ENCODE measurements at places on chromosomes 6 and 20.

DNA sequence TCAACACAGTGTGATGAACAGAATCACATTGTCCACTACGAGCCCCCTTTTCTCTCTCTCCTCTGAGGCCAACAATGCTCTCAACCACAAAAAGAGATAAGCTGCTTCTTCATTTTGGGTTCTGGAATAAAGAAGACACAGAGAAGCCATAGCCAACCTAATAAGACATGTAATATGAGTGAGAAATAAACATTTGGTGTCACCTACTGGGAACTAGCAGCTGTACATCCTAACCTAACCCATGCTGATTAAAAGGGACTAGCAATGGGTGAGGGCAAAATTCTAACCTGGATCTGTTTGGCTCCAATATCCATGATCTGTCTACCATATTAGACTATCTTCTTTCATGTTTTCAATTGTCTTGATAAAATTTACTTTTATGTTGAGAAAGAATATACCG, 369.1 kb upstream of the MARCKS start:
- no peak for DNase-seq

GRCh38 chr20:31809661-31810060, 9.5 kb upstream of the MYLK2 start:
- DNase-seq = no peak

DNA sequence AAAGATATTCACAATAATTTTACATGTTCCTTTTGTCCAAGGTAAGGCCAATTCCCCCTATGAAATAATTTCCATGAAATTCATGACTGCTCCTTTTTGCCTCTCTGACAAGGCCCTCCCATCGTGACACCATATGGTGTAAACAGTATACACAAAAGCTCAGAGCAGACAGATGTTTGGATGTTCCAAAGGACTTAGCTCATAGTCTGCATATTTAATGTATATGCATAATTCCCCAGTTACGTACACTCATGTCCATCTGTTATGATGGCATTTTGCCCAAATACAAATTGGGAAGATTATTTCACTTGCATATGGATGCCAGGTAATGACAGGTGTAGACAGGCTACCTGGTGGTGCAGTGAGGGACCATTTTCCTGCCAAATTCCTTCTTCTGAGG, 376.5 kb downstream of the KHDRBS2 start:
- no peak for DNase-seq

DNA sequence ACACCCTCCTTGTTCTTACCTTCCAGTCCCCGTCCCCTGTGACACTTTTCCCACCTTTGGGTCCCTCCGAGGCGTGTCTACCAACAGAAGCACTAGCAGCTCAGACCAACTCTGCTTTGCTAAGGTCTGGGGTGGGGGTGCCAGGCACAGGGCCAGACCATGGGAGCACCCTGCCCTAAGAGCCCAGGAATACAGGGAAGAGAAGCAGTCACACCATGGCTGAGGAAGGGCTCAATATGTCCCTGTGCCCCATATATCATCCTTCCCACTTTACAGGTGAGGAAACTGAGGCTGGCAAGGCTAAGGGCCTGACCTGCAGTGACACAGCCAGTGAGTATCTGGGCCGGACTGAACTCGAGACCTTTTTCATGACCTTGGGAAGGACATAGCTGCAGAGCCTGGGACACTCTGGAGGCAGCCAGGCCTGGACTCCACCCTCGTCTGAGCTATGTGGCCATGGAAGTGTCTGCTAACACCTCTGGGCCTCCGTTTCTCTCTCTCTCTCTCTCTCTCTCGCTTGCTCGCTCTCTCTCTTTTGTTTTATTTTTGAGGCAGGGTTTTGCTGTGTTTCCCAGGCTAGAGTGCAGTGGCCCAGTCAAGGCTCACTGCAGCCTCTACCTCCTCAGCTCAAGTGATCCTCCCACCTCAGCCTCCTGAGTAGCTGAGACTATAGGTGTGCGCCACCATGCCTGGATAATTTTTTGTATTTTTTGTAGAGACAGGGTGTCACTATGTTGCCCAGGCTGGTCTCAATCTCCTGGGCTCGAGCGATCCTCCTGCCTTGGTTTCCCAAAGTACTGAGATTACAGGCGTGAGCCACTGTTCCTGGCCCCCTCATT, 156.7 kb downstream of the GRM4 start:
- DNase-seq = no peak

GRCh38 chr6:143675946-143676345, 1.8 kb upstream of the PHACTR2 start:
- DNase-seq = no peak

GRCh38 chr6:149701714-149702113, 16.2 kb downstream of the LATS1 start:
- no peak for DNase-seq

DNA sequence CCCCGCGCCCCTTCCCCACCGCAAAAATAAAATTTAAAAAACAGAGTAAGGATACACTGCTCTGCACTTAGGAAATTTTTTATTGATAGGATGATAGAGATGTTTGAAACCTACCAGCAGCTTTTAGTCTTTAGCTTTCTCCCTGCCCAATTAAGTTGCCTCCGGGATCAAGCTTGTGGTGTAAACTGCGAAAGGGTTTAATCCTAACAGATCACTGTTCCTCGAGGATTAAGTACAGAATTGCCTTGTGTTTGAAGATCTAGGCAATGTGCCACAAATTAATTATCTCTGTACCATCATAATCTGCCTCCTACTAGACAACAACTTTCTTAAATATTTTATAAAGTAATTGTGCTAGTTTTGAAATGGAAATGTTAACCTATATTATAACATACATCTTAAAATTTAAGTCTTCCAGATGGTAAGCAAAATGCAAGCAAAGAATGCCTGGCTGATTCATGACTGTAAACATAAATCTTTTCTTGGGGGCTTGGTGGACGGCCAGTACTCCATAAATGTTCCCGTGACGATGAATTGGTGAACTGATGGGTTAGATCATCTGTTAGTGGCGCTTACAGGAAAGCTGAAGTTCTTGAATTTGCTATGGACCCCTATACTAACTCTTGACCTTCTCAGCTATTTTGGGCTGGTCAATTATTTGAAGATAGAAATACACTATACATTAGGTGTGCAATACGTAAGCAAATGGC, 58.0 kb upstream of the ARHGAP18 start:
- DNase-seq = no peak

- no peak for DNase-seq
Measured at GRCh38 chr6:35833536-35833935, 28.4 kb downstream of the LHFPL5 start.

DNA sequence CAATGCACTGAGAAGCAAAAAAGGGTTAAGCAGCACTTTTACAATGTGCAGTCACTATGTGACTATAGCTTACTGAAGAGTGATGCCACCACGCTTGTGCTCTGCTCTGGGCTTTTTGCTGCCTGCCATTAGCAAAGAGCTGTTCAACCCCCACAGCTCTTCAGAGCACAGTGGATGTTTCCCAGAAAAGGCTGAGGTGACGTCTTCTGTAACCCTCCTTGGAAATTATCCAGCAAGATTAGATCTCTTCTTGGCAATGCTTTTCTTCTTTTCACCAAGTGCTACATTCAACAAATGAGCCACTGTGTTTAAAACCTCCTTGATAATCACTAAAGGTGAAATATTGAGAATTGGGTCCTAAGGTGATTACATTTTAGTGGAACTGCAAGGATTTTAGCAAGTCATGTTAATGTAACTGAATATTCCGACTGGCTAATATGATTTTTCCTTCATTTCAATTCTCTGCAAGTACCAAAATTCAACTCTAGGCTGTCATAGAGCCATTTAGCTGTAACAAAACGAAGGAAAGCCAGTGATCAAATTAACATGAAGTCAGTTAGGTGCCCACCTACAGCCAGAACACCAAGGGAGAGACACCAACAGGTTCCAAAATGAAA, 34.9 kb downstream of the ELOVL5 start:
- no peak for DNase-seq

GRCh38 chr20:44348168-44348659, 7.3 kb upstream of the HNF4A start:
- no peak for DNase-seq

- no peak for DNase-seq
Measured at GRCh38 chr6:548091-548490, 108.8 kb downstream of the HUS1B start.

GRCh38 chr6:24009319-24009718, 116.7 kb upstream of the NRSN1 start:
- DNase-seq = no peak

DNA sequence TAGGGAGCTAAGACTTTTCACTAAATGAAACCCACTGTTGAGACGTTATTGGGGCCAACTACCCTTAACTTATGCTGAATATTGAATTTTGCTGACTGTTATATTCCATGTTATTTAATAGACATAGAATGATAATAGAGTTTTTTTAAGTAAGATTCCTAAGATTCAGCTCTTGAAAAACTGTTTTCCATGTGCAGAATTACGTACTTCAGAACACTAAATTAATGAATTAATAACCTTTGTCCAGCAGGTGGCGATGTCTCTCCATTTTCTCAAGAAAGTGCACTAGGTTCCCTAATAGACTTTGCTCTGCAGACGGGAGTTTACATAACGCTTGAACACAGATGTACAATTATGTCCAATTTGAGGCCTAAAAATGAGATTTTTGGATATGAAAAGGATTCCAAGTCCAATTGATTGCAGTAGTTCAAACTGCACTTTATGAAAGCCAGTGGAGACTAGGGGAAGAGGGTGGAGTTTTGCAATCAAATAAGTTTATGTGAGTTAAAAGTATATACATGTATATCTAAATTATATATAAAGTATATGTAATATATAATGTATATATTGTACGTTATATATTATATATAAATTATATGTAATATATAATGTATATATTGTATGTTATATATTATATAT, 282.1 kb downstream of the UST start:
- DNase-seq = peak; percentile 33

GRCh38 chr6:12359036-12359435, 68.9 kb downstream of the EDN1 start:
- DNase-seq = no peak
